T-cell (primary cell): ENCODE measurements at places on chromosomes 5 and 9. TPM values are rescaled to one million over a fixed set of nuclear protein-coding genes. Genes with fewer than 3 reads are reported as not detected.

Gene GAPT
- 0.38 TPM for total RNA-seq

DNA sequence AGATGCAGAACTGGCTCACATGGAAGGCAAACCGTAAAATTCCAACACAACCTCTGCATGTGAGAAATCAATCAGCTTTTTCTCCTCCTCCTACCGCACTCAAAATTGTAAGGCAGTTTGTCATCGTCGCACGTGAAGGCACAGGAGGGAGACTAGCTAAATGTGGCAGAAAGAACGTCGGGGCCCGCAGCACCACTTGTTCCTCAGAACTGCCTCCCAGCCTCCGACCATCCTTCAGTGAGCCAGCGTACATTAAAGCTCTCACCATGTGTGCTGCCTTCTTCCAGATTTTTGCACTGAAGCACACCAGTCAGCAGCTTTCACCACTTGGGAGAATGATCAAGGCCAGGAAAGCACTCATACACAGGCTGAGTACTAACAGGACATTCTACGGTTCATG lies 105.9 kb downstream of the RFX3 start:
- H3K27me3 ChIP-seq = no peaks in the 10 kb centered on the region
- no peak for DNase-seq
- H3K36me3 ChIP-seq = no peaks in the 10 kb centered on the region
- H3K4me3 ChIP-seq = no peak overlapping the region
- no peak overlapping the region for H3K27ac ChIP-seq
- H3K4me1 ChIP-seq = no peaks in the 10 kb centered on the region

GRCh38 chr5:11174591-11174990 lies 413.6 kb upstream of the DAP start:
- no peaks in the 10 kb centered on the region for H3K27me3 ChIP-seq
- H3K36me3 ChIP-seq = no peaks in the 10 kb centered on the region
- H3K4me3 ChIP-seq = no peak overlapping the region
- no peak overlapping the region for H3K27ac ChIP-seq

Gene FSD1L
- 0.50 TPM for total RNA-seq

DNA sequence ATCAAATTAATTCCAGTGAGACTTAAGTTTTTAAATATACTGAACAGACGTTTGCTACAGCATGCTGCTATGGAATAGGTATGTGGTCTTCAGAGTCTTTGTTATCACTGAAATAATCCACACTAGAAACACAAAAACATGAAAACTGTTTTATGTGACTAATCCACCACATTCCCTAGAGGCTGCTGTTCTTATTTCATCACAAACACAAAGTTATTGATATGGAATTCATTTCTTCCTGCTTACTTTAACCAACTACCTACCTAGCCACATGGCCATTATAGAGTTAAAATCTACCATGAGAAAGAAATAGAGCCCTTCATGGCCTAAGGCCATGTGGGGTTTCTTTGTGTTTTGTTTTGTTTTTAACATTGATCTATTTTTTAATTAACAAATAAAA lies 232.3 kb upstream of the PTGER4 start:
- no peak for DNase-seq
- H3K4me3 ChIP-seq = no peak overlapping the region
- H3K27me3 ChIP-seq = no peaks in the 10 kb centered on the region

- H3K27me3 ChIP-seq = no peaks in the 10 kb centered on the region
- H3K27ac ChIP-seq = no peak overlapping the region
- no peaks in the 10 kb centered on the region for H3K4me1 ChIP-seq
- H3K4me3 ChIP-seq = no peak overlapping the region
- DNase-seq = no peak
These were observed 568.3 kb upstream of the TLE4 start for GRCh38 chr9:79003514-79003913.

- no peaks in the 10 kb centered on the region for H3K27me3 ChIP-seq
- no peaks in the 10 kb centered on the region for H3K4me1 ChIP-seq
- no peak for DNase-seq
- no peak overlapping the region for H3K4me3 ChIP-seq
These were observed 85.9 kb downstream of the SLC12A2 start for GRCh38 chr5:128169401-128170017.

DNA sequence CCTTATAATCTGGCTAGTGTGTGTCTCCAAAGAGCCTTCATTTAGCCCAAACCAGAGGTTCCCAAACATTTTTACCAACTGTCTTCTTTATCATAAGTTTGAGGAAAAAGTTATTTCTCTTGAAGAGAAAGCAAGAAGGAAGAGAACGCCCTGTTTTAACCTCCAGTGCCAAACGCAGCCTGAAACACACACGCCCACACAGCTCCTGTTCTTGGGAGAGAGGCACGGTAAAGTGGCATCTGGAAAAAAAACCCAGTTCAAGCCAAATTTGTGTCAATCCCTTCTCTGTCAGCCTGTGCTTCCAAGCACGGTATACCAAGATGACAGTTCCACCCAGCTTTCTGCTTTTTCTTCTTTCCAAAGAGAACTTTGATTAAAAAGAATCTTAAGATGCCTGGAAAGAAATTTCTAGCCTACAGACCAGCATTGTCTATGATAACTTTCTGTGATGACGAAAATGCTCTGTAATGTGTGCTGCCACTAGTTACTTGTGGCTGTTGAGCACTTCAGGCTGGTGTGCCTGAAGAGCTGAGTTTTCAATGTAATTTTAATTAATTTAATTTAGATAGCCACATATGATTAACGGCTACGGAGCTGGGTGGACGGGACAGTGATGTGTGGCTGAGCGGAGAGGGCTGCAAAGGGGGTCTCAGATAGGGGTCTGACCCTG lies 62.3 kb downstream of the ACER2 start:
- no peak for DNase-seq
- H3K4me3 ChIP-seq = no peak overlapping the region
- H3K27me3 ChIP-seq = no peaks in the 10 kb centered on the region

Gene LCN1
- total RNA-seq = not detected

DNA sequence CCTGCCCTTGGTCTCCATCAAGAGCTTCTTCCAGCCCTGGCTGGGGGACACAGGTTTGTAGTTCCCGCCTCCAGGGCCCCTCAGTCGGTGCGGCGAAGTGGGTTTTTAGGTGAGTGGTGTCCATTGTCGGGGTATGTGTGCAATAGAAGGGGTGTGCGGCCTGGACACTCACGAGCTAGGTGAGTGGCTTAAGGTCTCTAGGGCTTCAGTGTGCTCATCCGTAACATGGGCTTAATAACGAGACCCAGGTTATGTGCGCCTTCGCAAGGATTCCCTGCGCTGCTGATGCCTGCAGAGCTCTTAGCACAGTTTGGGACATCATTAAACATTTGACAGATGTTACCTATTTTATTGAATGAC lies 656 bp downstream of the CEP78 start:
- H3K4me3 ChIP-seq = peak overlapping the region; percentile 74
- DNase-seq = no peak
- H3K36me3 ChIP-seq = no peaks in the 10 kb centered on the region
- H3K27ac ChIP-seq = peak overlapping the region; percentile 71
- H3K27me3 ChIP-seq = no peaks in the 10 kb centered on the region
- H3K4me1 ChIP-seq = peaks cover 36% of the 10 kb centered on the region

- H3K27ac ChIP-seq = no peak overlapping the region
- peaks cover 2% of the 10 kb centered on the region for H3K4me1 ChIP-seq
- H3K27me3 ChIP-seq = no peaks in the 10 kb centered on the region
- H3K36me3 ChIP-seq = peaks cover under 1% of the 10 kb centered on the region
These were observed 61.4 kb downstream of the RASA1 start for GRCh38 chr5:87329114-87329513.

- H3K4me3 ChIP-seq = no peak overlapping the region
- H3K36me3 ChIP-seq = no peaks in the 10 kb centered on the region
- peaks cover 32% of the 10 kb centered on the region for H3K27me3 ChIP-seq
- no peak for DNase-seq
- no peak overlapping the region for H3K27ac ChIP-seq
These were observed 100.6 kb upstream of the IER5L start for GRCh38 chr9:129278391-129279237.

DNA sequence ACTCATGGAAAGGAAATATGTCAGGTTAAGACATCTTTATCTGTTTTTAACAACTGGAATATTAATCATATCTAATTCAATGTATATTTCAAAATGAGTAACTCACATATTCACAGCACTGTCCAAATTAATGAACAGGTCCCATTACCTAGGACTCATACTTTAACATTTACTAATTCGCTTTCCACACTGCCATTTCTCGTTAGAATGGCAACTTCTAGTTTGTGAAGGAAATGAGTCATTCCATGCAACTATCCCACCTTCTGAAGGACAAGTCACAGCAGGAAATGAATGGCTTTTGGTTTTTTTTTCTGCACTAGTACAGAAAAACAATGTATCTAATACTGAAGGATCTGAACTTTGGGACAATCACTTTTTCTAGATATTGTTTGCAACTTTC lies 24.6 kb upstream of the IFNK start:
- H3K27me3 ChIP-seq = no peaks in the 10 kb centered on the region
- H3K27ac ChIP-seq = no peak overlapping the region
- no peaks in the 10 kb centered on the region for H3K36me3 ChIP-seq
- H3K4me3 ChIP-seq = no peak overlapping the region
- H3K4me1 ChIP-seq = no peaks in the 10 kb centered on the region

Gene PTBP3
- 107 TPM for total RNA-seq

DNA sequence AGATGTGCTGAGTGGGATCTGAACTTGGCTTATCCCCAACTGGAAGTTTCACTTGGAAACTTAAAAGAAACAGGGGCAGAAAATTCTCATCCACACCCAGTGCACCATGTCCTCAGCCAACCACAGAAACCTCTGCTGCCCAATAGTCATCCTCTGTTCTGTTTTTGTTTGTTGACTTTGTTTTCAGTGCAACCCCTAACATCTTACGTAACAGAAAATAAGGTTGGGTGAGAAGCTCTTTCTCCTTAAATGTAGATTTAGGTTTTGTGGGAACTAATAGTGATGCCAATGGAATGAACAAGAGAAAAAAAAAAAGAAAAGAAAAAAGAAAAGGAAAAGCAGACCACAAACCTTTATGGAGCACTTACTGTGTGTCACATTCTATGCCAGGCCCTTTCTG lies 262.8 kb downstream of the PAPPA start:
- H3K27ac ChIP-seq = no peak overlapping the region
- no peaks in the 10 kb centered on the region for H3K36me3 ChIP-seq
- DNase-seq = no peak
- no peak overlapping the region for H3K4me3 ChIP-seq
- H3K27me3 ChIP-seq = no peaks in the 10 kb centered on the region

Gene DIPK1B
- total RNA-seq = 2.1 TPM

DNA sequence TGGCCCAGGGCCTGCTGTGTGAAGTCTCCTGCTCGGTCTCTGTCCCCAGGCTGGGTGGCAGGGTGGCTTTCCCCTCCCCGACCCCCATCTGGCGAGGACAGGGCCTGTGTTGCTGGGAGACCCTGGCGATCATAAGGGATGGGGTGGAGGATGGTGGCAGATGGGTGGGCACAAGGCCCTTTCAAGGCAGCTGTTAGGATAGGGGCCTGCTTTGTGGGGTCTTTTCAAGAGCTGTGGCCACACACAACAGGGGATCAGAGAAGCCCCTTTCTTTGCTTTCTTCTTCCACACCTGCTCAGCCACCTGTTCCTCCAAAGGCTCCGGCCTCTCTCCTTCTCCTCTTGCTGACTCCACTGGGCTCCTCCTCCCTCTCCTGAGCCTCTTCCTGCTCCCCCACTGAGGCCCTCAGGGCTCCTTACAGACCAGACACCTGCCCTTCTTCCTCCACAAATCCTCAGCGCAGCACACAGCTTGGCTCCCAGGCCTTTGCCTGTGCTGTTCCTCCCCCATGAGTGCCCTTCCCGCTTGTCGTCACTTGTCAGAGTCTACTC lies 15.0 kb upstream of the NEURL1B start:
- no peak overlapping the region for H3K27ac ChIP-seq
- H3K36me3 ChIP-seq = no peaks in the 10 kb centered on the region
- peaks cover 11% of the 10 kb centered on the region for H3K27me3 ChIP-seq
- H3K4me1 ChIP-seq = no peaks in the 10 kb centered on the region
- DNase-seq = no peak

GRCh38 chr5:78353520-78353919 lies 6.9 kb upstream of the SCAMP1 start:
- no peak overlapping the region for H3K27ac ChIP-seq
- H3K36me3 ChIP-seq = peaks cover 4% of the 10 kb centered on the region
- H3K27me3 ChIP-seq = no peaks in the 10 kb centered on the region
- peaks cover 3% of the 10 kb centered on the region for H3K4me1 ChIP-seq
- no peak overlapping the region for H3K4me3 ChIP-seq
- no peak for DNase-seq

Gene INSYN2B
- total RNA-seq = not detected

- no peaks in the 10 kb centered on the region for H3K4me1 ChIP-seq
- H3K27ac ChIP-seq = no peak overlapping the region
These were observed 53.0 kb downstream of the UBE2QL1 start for GRCh38 chr5:6501701-6502100.

GRCh38 chr5:40401284-40402006 lies 278.3 kb upstream of the PTGER4 start:
- H3K4me1 ChIP-seq = peaks cover 28% of the 10 kb centered on the region
- DNase-seq = no peak
- no peaks in the 10 kb centered on the region for H3K27me3 ChIP-seq
- no peak overlapping the region for H3K4me3 ChIP-seq
- H3K27ac ChIP-seq = no peak overlapping the region

Gene ANKRD20A1
- not detected for total RNA-seq

DNA sequence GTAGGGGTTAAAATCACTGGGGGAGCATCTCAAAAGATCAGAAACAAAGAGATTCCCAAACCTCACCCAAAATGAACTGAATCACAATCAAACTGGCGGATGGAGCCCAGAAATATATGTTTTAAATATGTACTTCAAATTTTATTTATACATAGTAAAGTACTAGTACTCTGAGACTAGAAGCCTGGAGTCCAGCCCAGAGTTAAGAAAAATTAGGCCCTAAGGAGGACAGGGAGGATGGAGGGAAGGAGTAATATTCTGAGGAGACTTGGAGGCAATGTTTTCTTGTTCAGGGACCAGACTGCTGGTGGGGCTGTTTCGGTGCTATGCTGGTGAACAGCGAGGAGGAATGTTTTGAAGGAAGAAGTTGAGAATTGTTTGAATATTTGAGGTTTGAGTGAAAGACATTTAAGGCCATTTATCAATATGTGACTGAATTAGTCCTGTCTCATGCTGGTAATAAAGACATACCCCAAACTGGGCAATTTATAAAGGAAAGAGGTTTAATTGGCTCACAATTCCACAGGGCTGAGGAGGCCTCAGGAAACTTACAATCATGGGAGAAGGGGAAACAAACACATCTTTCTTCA lies 552.4 kb upstream of the DAB2 start:
- H3K27ac ChIP-seq = no peak overlapping the region
- DNase-seq = no peak
- H3K4me3 ChIP-seq = no peak overlapping the region
- H3K27me3 ChIP-seq = no peaks in the 10 kb centered on the region

Gene TRIM41
- total RNA-seq = 36.7 TPM

GRCh38 chr9:127955294-127956015 lies 17.8 kb upstream of the DPM2 start:
- peak overlapping the region; percentile 44 for H3K27ac ChIP-seq
- peak; percentile 72 for DNase-seq
- H3K27me3 ChIP-seq = no peaks in the 10 kb centered on the region
- H3K4me1 ChIP-seq = peaks cover 85% of the 10 kb centered on the region
- H3K4me3 ChIP-seq = peak overlapping the region; percentile 54

GRCh38 chr9:16315720-16316119 lies 554.8 kb downstream of the BNC2 start:
- H3K36me3 ChIP-seq = no peaks in the 10 kb centered on the region
- no peak overlapping the region for H3K4me3 ChIP-seq

GRCh38 chr9:80964914-80965313 lies 724.4 kb downstream of the TLE1 start:
- H3K36me3 ChIP-seq = no peaks in the 10 kb centered on the region
- H3K4me1 ChIP-seq = no peaks in the 10 kb centered on the region
- H3K27me3 ChIP-seq = no peaks in the 10 kb centered on the region
- no peak overlapping the region for H3K27ac ChIP-seq

Gene CDC14B
- 6.2 TPM for total RNA-seq

- no peak overlapping the region for H3K4me3 ChIP-seq
- no peaks in the 10 kb centered on the region for H3K36me3 ChIP-seq
- H3K27me3 ChIP-seq = no peaks in the 10 kb centered on the region
- no peak overlapping the region for H3K27ac ChIP-seq
- no peak for DNase-seq
These were observed 4.5 kb upstream of the GPR21 start for GRCh38 chr9:123028973-123029372.
